ENCODE measurements at places on chromosomes 5 and 9.
A peak's percentile ranks its signal among the peaks of the same experiment; 100 is the strongest.

DNA sequence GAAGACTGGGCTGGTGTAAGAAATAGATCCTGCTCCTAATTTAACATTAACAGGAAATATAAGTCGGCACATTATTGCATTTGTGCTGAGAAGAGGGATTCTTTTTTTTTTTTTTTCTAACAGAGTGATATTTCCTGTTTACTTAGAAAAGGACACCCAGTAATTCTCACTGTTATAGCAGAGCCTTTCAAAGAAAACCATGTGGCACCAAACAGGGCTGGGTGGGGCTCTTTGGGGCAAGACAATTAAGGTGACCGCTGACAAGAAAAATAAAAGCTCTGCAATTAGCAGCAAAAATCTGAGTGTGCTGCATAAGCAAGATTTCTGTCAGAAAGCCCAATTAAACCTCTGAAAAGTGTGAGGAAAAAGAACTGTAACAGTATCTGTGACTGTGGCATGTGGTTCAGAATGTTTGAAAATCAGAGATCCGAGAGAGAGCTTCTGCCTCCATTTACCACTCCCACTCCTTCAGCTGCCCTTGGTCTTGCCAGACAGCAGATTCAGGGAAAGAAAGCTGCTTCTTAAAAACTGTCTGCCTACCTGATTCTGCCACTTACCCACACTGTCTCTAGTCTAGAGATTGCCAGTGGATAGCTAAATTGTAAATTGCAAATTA, 77.1 kb upstream of the IQGAP2 start:
- peak; percentile 45 for DNase-seq

DNA sequence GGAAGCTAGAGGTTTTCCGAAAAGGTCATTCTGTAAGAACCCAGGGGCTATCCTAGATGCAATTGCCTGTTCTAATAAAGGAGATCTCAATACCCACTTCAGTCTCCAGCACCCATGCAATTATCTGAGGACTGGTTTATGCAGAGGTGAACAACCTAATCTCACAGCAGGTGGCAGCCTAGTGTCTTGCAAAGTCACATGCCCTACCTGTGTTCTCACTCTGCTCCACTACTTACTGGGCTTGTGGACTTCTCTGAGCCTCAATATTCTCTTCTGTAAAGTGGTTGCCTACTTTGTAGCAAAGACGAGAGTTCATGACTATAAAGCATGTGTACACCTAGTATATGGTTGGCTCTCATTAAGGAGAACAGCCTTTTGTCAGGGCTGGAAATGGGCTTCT, 21.0 kb upstream of the ALDH1B1 start:
- no peak for DNase-seq

DNA sequence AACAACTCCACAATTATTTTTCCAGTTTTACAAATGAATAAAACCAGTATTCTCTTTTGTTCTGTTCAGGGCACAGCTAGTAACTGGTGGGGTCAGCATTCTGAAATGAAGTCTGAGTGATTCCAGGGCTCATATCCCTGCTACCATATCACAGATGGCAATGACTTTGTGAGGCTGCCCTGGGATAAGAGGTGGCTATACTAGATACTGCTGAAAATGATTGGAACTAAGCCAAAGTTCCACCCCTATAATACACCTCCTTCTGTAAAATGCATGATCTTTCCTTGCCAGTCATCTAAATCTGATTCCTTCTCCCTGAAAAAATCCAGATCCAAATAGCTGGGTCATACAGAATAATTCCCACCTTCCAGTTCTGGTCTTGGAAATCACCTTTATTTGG, 14.4 kb downstream of the SLC25A51 start:
- DNase-seq, result no peak

- no peak for DNase-seq
Observed at GRCh38 chr9:5113994-5114748, 71.3 kb downstream of the INSL6 start.

DNA sequence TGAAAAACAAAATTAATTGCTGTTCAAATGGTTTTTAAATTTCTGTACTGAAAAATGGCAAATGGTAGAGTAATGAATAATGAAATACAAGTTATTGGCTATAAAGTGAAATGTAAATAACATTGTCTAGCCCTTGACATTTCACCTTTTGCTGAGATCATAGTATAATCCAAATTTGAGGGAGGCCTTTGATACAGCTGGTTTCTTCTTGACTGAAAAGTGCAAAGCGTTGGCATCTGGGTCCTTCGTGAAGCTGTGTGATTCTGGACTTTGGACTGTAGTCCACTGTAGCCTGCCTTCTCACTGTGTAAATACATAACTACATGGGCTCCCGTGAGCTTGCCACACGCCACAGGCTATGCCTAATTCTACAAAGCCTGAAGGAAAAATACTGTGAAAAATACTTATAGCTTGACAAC, 52.3 kb downstream of the ARHGEF28 start:
- no peak for DNase-seq

DNA sequence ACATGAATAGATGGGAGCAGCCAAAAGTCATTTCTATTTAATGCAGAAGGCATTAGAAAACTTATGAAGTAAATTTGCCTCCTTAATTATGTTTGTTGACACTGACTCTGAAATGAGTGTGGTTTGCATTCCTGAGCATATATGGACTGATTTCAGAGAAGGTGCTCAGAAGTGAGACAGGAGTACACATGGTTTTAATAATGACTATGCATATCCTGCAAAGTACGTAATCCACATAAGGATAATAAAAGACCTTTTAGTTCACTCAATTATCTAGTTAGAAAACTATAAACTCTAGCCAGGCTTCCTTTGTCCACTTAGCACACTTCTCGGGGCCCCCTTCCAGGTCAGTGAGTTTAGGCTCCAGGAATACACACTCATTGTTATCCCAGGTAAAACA, 75.7 kb upstream of the SNX2 start:
- DNase-seq, result no peak

DNA sequence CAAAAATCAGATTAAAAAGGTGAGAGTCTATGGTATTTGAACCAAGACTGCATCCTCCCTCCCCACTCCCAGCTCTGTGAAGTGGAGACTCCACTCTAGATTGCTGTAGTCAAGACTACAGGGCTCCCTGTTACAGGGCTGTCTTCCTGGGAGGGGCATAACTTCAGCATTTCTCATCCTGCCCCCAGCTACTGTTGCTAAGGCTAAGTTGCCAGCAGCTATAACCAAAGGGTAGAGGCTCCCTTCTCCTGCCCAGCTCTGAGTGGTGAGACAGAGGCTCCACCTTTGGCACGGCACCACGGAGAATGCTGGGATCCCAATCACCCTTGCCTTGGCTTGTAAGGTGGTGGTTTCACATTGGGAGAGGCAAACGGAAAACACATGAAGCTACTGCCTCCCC, 39.2 kb upstream of the GCNT4 start:
- no peak for DNase-seq

DNA sequence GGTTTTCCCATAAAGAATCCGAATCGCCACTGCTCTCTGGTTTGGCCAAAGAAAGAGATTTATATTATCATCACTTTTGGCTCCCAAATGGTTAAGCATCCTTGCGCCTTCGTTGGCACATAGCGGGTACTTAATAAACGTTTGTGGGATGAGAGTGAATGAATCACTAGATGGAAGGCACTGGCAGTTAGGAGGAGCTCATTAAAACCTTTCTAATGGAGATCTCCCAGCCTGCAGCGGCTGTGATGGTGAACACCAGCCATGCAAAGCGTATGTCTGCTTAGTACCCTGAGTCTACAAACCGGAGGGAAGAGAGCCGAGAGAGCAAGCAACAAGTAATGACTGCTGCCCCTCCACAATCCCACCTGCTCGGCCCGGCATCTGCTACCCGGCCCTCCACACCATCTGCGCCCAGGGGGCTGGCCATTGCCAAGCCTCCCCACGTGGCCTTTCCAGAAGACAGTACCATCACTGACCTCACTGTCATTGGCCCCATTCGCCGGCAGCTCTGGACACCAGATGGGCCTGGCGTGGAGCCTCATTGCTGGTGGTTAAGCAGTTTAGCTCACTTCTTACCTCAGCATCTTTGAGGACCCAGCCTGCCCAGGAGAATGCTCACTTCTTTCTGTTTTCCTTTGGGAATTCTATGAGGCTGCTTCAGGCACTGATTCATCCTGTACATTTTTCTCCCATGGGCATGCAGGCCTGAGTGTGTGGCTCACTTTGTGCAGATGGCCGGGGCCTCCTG, 39.3 kb upstream of the ANKRD33B start:
- DNase-seq, result no peak

GRCh38 chr9:136062657-136063439, 32.2 kb downstream of the NACC2 start:
- no peak for DNase-seq

- DNase-seq, result no peak
Observed at GRCh38 chr9:38017149-38017884, 51.7 kb downstream of the SHB start.

- DNase-seq, result no peak
Observed at GRCh38 chr5:161925960-161926359, 78.0 kb downstream of the GABRA1 start.

DNA sequence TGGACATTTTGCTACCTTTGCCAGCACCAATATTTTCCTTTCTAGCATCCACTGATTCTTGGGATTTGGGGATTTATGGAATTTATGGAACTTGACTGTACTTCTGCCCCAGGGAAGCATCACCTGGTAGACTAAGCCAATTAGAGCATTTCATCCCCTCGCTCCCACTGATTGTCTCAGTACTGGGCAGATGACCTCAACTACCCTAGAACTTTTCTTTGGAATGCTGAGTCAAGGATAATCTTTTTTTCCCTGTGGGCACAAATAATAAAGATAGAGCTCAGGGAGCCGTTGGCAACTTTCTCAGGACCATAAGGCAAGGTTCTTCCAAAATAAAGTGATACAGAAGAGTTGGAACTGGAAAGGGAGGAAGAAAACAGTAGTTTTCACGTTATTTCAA, 438.4 kb downstream of the PLK2 start:
- DNase-seq, result no peak

- DNase-seq, result no peak
Observed at GRCh38 chr5:19498852-19499251, 489.1 kb downstream of the CDH18 start.

- DNase-seq, result no peak
Observed at GRCh38 chr9:118967901-118968300, 401.3 kb downstream of the BRINP1 start.

GRCh38 chr5:159779481-159779880, 136.8 kb upstream of the ADRA1B start:
- DNase-seq, result no peak

DNA sequence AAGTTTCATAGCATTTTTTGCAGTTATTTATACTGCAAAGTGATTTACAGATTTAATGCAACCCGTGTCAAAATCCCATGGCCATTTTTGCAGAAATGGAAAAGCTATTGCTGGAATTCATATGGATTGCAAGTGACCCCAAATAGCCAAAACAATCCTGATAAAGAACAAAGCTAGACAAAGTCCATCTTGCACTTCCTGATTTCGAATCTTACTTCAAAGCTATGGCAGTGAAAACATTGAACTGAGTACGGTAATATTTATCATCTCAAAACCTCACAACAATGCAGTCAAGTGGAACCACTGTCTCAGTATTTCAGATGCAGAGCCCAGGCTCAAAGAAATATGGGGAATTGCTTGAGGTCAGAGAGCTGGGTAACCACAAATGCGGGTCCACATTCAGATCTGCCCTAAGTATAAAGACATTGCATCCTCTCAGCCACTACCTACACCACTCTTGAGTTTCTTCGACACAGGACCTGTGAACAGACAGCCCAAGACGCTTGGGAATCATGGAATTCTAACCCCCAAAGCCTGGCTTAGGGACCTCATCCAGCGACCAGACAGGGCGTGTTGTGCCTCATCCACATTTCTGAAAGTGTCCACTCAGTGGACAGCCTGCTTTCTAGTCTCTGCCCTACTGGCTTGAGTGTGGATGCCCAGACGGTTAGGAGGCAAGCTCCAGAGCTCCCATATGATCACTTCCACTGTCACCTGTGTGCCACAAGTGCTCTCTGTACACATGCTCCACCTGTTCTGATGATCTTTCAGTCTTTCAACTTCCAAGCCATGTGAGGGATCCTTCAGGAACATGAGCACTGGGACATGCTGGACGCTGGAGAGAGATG, 39.3 kb upstream of the KCNIP1 start:
- DNase-seq, result no peak

- no peak for DNase-seq
Observed at GRCh38 chr9:120863833-120864232, 13.2 kb downstream of the PHF19 start.

- no peak for DNase-seq
Observed at GRCh38 chr5:132841305-132841704, 10.9 kb upstream of the SHROOM1 start.

DNA sequence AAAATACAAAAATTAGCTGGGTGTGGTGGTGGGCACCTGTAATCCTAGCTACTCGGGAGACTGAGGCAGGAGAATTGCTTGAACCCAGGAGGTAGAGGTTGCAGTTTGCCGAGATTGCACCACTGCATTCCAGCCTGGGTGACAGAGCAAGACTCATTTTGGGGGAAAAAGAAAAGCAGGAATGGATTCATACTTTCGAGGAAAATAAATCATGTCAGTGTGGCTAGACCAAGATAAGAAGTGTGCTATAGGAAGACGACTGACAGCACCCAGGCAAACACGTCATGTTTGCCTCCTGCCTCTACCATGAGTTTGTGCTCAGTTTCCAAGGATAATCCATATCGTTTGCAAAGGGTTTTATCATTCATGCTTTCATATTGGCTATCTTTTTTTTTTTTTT, 19.3 kb upstream of the ATOSB start:
- no peak for DNase-seq

GRCh38 chr5:164217464-164217863, 712.0 kb downstream of the MAT2B start:
- no peak for DNase-seq

DNA sequence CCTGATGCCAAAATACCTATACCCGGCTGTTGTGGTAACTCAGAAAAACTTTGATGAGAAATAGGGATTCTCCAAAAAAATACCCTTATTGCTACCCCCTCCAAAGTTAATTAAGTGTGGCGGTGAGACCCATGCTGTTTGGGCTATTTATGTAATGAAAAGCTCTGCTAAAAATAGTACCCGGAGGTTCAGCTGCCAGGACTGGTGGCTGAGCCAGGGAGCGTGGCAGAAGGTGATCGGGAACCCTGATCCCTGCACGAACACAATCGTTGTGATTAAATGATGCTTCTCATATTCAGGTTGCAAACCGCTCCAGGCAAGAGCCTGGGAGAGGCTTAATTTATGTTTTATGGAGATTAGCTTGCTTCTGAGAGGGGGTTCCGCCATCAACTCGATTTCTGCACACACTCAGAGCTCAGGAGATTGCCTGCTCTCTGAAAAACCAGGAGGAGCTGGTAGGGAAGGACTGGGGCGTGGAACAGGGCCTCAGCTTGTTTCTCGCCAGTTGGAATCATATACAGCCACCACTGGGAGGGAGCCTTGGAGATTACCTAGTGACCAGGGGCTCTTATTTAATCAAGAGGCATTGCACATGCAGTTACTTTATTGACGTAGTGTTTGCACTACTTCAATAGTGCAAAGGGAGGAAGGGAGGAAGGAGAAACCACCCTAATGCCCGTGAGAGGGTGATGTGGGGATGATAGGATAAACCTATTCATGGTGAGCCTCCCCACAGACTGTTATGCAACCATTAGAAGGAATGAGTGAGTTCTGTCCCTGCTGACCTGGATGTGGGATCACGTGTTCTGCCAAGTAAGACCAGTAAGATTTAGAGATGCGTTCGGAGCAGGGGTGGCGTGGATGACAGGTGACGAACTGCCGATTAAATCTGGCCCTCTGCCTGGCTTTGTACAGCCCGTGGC, 23.4 kb downstream of the HRH2 start:
- DNase-seq, result no peak

- no peak for DNase-seq
Observed at GRCh38 chr9:107905308-107906020, 415.9 kb upstream of the KLF4 start.

GRCh38 chr5:86070719-86071118, 547.0 kb upstream of the COX7C start:
- DNase-seq, result no peak

GRCh38 chr5:111243318-111243717, 19.1 kb downstream of the CAMK4 start:
- DNase-seq, result no peak

Data from central memory CD8-positive, alpha-beta T cell (primary cell).